Stimulated activated CD4-positive, alpha-beta T cell treated with anti-CD3 and anti-CD28 coated beads, Interleukin-1b, Interleukin-23, amount 100 ng/mL, for 1 hour (primary cell): ENCODE measurements at places on chromosomes 5 and 9.

- DNase-seq = no peak
These were observed 97.8 kb upstream of the TYRP1 start for GRCh38 chr9:12595400-12595799.

DNA sequence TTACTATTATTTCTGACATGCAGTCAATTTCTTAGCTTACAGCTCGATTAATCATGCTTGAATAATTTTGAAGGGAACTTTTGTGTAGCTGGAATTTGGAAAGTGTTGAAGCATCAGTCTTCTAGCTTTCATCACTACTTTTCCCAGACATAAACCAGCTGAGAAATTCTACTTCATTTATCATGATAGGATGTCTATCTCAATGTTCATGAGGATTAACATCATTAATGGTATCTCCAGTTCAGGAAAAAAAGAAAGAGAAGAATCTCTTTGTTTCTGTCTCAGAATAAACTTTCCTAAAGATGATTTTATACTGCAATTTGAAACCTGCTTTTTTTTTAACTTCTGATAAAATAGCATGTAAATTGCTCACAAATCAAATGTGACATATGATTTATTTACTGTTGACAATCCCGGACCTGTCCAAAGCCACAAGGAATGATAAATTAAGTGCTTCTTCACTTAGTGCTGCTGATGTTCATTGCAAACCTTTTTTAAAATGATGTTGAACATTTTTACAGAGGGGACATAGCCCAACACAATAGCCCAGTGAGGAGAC lies 412.1 kb upstream of the CLINT1 start:
- no peak for DNase-seq

DNA sequence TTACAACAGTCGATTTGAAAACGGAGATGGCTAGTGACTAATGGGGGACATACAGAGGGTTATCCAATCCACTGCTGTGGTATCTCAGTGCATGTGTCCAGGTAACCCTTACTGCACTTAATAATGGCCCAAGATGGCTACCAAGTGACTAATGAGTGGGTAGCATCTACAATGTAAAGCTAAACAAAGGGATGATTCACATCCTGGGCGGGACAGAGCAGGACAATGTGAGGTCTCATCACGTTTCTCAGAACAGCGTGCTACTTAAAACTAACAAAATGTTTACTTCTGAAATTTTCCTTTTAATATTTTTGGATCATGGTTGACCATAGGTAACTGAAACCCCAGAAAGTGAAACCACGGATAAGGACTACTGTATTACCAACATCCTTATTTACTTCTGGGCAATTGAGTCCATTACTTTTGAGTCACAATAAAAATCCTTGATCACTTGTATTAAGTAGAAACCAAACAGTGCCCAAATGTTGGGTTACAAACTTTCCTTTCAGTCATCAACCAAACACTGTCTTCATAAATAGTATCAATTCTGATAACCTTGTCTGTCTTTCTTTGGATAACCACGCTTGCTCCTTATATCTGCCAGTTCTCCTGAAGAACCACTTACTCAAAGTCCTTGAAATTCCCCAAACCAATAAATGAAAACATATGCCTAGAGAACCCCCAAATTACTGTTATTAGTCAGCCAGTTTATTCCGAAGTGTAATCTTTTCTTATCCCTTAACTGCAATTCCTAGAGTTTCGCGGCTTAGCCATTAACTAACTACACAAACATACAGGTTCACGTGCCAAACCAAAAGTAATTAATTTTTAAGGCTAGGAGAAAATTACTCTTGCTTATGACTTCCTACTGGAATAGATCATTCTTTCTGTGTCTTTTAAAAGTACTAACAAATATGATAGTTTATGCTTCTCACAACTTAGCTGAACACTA lies 59.7 kb downstream of the ELL2 start:
- no peak for DNase-seq

- no peak for DNase-seq
These were observed 309.3 kb downstream of the KIAA0825 start for GRCh38 chr5:94309141-94309540.

GRCh38 chr5:61771808-61772207 lies 439.8 kb downstream of the ZSWIM6 start:
- no peak for DNase-seq

DNA sequence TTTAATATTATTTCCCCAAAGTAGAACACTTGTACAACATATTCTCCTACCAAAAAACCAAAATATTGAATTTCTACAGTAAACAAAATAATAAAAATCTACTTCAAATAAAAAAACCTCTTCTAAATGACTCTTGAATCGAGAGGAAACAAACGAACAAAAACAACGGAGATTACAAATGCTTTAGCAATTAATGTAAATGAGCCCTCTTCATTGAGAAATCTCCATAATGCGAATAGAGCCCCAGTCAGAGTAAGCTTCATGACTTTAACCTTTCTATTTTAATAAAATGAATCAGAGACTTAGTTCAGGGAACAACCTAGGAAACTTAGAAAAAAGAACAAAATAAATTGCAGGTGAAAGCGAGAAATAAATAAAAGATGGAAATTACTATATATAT lies 129.3 kb upstream of the SEMA6A start:
- DNase-seq = no peak

DNA sequence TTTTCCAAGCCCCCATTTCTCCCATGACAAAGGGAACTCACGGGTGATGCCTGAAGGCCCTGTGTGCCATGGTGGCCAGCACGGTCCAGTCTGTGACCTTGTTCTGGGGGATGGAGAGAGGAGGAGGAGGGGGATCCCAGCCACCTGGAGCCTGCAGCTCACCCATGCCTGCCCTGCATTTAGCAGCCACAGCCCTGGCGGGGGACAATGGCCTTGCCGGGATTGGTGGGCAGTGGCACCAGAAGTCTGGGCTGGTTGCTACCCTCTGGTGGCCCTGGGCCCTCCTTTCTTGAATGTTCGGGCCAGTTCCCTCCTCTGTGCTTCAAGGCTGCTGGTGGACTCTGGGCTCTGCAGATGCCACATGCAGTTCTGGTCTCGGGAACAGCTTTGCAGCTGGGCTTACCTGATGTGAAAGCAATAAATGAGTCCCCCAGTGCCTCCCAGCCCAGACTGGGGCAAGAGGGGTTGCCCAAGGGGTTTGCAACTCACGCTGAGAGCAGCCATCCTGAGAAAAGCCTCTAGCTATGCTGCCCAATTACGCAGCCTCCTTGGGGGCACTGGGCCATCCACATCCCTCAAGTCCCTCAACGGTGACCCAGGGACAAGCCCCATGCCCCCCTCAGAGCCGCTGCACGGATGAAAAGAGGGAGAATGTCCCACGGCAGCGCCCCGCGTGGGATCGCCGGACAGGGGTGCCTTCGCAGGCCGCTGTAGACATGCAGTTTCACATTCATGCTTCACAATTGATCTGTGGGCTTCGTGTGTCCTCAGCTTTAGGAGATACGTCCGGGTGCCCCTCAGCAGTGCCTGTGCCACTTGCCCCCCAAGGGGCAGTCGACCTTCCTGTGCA lies 49.2 kb upstream of the FCN1 start:
- no peak for DNase-seq
